ENCODE measurements at places on chromosomes 12 and 14. TPM values are rescaled to one million over a fixed set of nuclear protein-coding genes. Genes with fewer than 3 reads are reported as not detected.

The SCNN1A gene
- total RNA-seq: not detected

The RNASE4 gene
- total RNA-seq: 17.7 TPM

The PYGL gene
- total RNA-seq: 32.9 TPM

The STXBP6 gene
- total RNA-seq: 17.7 TPM

The LALBA gene
- not detected for total RNA-seq

The CCDC184 gene
- 0.52 TPM for total RNA-seq

The TSPAN31 gene
- total RNA-seq: 57.9 TPM

All from skeletal muscle tissue (tissue), 5 donors.